Left kidney (tissue), 8 donors: ENCODE measurements at places on chromosomes 7 and 10. TPM values are rescaled to one million over a fixed set of nuclear protein-coding genes. Genes with fewer than 3 reads are reported as not detected.

GRCh38 chr10:131166486-131166885, 145.0 kb downstream of the TCERG1L start:
- DNase-seq = no peak

Gene FGL2
- polyA plus RNA-seq = 56.0 TPM

DNA sequence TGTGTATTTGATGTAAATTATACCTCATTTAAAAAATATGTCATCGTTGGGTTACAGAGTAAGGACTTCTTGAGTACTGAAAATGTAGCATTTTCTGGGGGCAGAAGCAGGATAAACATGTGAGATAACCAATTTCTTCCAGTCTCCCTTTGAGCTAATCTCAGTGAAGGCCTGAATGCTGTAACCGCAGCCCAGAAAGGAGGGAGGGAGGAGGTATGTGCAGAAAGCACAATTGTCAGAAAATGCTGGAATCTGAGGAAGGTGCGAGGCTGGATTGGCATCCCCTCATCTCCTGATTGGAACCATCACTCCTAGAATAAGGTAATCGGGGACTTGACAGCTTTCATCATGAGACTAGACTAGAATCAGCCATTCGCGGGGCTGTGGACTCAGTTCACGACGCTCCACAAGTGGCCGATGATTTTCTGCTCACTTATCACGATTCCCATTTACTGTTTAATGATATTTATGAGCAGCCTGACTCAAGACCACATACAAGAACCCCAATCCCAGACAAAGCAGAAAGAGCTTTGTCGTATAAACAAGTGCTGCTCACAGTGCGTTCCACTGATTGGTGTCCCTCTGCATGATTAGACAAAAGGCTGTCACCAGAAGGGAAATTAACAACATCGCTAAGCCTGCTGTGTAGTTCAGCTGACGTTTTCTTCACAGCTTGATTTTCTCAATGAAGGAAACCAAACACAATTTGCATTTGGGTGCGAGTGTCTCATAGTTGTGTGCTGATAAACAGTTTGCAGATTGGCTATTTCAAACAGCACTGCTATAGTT, 93.2 kb downstream of the SVIL start:
- no peak for DNase-seq

GRCh38 chr10:48365668-48366067, 59.2 kb downstream of the MAPK8 start:
- DNase-seq = no peak

GRCh38 chr7:101563198-101563901, 65.7 kb downstream of the MYL10 start:
- no peak for DNase-seq

GRCh38 chr7:140898786-140899536, 25.8 kb downstream of the BRAF start:
- DNase-seq = no peak

DNA sequence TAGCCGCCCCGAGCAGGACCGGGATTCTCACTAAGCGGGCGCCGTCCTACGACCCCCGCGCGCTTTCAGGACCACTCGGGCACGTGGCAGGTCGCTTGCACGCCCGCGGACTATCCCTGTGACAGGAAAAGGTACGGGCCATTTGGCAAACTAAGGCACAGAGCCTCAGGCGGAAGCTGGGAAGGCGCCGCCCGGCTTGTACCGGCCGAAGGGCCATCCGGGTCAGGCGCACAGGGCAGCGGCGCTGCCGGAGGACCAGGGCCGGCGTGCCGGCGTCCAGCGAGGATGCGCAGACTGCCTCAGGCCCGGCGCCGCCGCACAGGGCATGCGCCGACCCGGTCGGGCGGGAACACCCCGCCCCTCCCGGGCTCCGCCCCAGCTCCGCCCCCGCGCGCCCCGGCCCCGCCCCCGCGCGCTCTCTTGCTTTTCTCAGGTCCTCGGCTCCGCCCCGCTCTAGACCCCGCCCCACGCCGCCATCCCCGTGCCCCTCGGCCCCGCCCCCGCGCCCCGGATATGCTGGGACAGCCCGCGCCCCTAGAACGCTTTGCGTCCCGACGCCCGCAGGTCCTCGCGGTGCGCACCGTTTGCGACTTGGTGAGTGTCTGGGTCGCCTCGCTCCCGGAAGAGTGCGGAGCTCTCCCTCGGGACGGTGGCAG, at the start of gene MGMT:
Gene MGMT (plus strand): TSS at position 539 of the 656 bp plus-strand sequence.
- DNase-seq = peak; percentile 88

DNA sequence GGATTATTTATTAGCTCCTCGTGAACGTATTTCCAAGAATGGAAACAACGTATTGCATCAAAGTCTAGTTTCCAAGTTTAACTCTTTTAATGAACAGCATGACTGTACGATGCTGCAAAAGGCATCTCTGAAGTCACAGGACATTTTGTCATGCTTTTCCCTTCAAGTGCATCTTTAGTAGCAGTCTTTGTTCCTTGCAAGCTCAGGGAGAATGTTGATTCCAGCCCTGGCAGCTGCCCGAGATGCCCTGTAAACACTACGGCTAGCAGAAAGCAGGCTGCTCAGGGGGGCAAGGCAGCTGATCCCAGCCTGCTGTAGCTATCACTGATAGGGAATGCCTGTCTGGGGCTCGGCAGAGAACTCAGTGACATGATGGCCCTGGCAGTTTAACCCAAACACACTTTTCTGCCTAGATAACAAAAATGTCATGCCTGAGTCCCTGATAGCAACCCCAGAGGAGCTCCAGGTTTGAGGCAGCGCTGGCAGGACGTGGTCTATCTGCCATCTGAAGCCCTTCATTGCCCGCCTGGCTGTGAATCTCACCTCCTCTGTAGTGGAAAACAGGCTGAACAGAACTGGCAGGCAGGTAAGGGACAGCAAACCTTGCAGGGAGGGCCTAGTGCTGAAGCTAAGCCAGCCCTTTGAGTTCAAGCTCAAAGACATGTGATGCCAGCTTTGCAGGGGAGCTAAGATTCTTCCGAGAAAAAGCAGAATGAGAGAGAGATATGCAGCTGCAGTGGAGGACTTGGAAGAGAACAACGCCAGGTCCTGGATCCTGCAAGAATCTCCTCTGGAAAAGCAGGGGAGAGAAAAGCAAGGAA, 264.6 kb downstream of the SNX10 start:
- no peak for DNase-seq

Gene LIPK
- not detected for polyA plus RNA-seq

- no peak for DNase-seq
These were observed 348.5 kb downstream of the KCNMA1 start for GRCh38 chr10:77289027-77289501.

DNA sequence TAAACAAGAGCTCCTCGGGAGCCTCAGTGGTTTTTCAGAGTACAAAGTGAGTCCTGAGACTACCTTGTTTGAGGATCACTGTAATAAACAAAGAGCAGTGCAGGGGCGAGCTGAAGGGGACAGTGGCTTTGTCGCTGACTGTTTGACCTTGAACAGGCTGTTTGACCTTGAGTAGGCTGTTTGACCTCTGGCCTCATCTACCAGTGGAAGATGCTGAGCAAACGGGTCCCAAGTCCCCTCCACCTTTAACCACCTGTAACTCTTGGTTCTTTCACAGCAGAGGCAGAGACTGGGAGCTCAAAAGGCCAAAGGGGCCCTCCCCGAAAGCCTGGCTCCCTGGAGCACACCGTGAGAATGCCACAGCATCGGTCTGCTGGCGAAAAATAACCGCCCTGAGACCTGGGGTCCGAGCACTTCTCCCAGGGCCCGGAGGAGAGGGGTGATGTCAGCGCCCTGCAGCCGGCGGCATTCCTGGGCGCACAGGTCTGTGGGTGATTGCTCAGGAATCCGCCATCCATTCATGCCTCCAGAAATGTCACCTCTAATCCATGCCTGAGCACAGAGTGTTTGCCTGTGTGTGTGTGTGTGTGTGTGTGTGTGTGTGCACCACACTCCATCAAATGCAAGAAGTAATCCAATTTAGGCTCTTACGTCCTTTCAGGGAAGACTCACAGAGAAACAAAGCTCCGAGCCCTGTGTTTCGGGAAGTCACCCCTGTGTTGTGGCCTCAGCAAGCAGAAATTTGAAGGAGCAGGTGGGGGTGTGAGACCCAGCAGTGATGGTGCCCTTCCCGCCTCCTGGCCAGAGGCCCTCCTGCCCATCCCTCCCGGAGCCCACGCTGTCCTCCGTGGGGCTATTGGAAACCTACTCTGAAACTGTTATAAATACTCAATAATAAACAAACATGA, 66.5 kb downstream of the ASB13 start:
- no peak for DNase-seq

Gene TEX47
- polyA plus RNA-seq = not detected

GRCh38 chr7:53491051-53491450, 455.6 kb downstream of the POM121L12 start:
- no peak for DNase-seq

- DNase-seq = no peak
These were observed 77.9 kb downstream of the CTNNA3 start for GRCh38 chr10:67618116-67618515.

DNA sequence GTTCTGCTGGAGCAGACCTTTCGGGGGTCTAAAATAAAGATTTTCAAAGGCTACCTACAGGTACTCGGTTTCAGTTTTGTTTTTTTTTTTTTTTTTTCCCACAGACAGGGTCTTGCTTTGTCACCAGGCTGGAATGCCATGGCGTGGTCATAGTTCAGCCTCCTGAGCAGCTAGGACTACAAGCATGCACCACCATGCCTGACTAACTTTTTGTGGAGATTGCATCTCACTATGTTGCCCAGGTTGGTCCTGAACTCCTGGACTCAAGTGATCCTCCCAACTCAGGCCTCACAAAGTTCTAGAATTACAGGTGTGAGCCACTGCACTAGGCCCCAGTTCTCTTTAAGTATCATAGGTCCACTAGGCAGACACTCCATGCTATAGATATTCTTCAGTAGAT, 34.5 kb downstream of the BAMBI start:
- DNase-seq = no peak

- DNase-seq = no peak
These were observed 31.8 kb downstream of the AOAH start for GRCh38 chr7:36692456-36692855.

GRCh38 chr7:137850972-137851945, 4.5 kb upstream of the DGKI start:
- no peak for DNase-seq

DNA sequence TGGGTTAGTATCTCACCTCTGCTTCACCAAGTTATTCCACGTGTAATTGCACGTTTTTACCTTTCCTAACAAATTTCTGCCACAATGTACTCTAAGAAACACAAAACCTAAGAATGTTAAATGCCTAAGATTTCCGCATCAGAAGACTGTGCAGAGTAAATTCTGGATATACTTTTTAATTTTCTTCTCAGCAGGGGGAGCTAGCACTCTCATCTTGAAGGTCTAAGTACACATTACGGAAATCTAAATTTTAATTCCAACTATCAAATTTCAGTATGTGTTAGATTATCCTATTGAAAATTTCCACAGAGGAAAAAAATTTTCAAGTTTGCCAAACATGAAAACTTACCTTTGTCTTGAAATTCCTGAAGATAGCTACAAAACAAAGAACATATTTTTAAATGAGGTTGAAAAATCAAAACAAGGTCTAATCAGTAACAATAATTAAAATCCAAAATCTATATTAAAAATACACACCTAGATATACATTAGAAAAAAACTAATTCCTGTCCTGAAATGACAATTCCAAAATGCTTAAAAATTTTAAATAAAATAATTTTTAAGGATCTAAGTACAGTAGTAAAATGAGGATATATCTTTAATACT, 10.5 kb downstream of the SKAP2 start:
- peak; percentile 83 for DNase-seq

DNA sequence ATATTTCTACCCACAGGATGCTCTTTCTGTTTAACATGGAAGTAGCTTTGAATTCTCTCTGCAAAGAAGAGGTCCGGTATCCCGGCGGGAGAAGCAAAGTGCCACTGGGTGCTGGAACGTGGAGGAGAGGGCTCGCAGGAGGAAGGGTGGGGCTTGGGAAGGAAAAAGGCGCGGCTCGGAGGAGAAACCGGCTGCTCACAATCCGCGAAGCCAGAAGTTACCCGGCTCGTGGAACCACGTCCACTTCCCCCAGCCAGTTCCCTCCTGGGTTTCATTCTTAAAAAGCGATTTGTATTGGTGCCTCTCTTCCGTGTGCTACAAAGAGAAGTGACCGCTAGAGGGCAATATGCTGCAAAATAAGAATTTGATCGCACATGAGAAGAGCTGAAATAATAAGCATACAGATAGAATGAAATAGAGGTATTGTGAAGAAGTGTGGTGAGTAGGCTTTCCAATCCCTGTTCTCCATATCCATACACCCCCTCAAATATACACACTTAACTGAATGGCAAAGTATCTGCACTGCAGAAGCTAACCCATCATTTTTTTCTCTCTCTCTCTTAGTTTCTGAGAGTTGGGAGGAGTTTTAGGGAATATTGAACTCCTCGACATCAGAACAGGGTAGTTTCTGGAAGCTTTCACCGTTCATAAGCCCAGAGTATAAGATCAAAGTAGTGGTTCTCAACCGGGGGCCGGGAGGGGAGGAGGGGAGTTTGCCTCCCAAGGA, 31.1 kb downstream of the TRIL start:
- peak; percentile 94 for DNase-seq

- DNase-seq = no peak
These were observed 138.5 kb downstream of the PLXNA4 start for GRCh38 chr7:132437730-132438129.

Gene PRSS37
- polyA plus RNA-seq = 0.73 TPM

DNA sequence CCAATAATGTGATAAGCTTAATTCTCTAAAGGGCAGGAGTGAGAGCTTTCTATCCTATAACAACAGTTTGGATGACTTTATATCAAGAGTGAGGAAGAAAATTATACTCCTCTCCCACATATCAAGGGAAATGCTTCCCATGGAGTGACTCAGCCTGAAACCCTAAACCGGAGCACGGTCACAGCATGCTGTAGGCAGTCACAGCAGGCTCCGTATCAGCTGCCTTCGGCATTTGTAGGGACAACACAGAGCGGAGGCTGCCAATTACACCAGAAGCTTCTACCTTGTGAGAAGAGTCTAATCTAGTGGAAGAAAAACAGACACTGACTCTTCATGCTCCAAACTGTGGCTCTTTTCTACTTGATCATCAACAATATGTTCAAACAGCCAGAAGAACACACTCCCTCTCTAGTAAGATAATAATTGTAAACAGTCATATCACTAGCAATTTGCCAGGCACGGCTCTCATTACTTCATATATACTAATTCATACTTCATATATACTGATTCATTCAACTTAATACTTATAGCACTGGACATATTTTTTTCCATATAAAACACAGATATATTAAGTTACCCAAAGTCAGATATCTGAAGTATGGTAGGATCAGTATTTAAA, 65.9 kb downstream of the DGKB start:
- DNase-seq = peak; percentile 31

GRCh38 chr7:133409421-133409820, 156.5 kb downstream of the EXOC4 start:
- DNase-seq = no peak

DNA sequence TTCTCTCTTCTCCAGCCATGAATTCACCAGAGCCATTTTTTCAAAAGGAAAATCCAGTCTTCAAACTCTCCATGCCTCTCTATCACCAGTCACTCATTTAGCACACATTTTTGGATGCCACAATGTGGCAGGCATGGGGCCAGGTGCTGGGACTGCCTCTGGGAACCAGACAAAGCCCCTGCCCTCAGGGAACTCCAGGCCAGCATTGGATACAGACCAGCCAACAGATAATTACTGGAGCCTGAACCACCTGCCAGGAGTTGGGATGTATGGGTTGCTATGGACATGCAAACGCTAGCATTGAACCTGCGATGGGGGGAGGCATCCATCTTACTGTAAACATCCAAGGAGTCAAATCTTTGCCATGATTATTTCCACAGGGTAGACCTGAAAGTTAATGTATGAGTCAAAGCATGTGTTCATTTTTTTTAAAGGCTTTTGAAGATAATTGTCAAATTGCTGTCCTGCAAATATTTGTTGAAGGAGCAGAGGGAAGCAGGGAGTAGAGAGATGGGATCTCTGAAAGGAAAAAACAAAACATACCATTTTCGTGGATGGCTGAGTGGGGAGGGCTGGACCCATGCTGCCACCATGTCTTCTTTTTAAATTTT, 43.2 kb downstream of the SRRM3 start:
- no peak for DNase-seq

Gene KLF14
- polyA plus RNA-seq = 0.76 TPM
